ENCODE measurements at places on chromosomes 4 and X. TPM values are rescaled to one million over a fixed set of nuclear protein-coding genes. Genes with fewer than 3 reads are reported as not detected.
A peak's percentile ranks its signal among the peaks of the same experiment; 100 is the strongest.

Gene EDA
- 4.5 TPM for polyA plus RNA-seq

Gene FGF13
- 9.8 TPM for polyA plus RNA-seq

DNA sequence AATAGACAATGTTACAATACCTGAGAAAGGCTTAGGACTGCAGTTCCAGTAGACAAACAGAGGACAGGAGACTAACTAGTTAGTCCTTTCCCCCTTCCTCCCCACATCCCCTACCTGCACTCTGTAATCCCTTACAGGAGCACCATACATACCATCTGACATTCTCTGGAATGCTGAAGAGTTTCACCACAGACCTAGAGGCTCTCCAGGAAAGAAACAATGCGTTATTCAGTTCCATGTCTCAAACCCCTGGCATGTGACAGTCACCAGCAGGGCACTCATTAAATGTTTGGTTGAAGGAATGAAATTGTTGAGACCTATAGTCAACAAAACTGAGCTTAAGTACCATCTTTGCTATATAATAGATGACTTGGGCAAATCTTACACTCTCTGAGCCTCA lies 100.2 kb upstream of the USP38 start:
- no peaks in the 10 kb centered on the region for H3K36me3 ChIP-seq
- no peak for DNase-seq
- H3K27me3 ChIP-seq = no peaks in the 10 kb centered on the region
- no peaks in the 10 kb centered on the region for H3K4me1 ChIP-seq
- no peak overlapping the region for H3K27ac ChIP-seq

- H3K27ac ChIP-seq = no peak overlapping the region
- no peak for DNase-seq
- H3K4me3 ChIP-seq = no peak overlapping the region
- H3K4me1 ChIP-seq = no peaks in the 10 kb centered on the region
Observed at GRCh38 chr4:58611012-58611411, 1500.8 kb upstream of the IGFBP7 start.

Gene PAGE1
- polyA plus RNA-seq = not detected

- H3K4me3 ChIP-seq = peak overlapping the region; percentile 12
- H3K36me3 ChIP-seq = no peaks in the 10 kb centered on the region
Observed at GRCh38 chr4:8199594-8200301, 658 bp downstream of the SH3TC1 start.

Gene MBTPS2
- polyA plus RNA-seq = 12.6 TPM
